ENCODE measurements at places on chromosomes 5 and 9.

DNA sequence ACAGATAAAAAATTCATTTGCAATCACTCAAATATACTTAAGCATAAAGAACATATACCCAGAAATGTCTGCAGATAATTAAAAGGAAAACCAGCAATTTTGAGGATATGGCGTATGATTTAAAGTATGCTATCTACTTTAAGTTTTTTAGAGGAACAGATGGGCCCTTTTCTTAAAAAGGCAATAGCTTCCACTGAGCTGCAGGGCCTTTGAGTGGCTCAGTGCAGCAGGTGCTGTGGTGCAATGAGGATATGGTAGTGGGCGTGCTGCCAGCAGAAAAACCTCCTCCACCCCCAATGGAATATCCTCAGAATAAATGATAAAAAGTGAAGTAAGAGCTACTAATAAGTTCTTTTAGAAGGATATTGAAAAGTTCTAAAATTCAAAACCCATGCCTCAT is 814.5 kb downstream of the MTRR start:
- peak; percentile 7 for DNase-seq

DNA sequence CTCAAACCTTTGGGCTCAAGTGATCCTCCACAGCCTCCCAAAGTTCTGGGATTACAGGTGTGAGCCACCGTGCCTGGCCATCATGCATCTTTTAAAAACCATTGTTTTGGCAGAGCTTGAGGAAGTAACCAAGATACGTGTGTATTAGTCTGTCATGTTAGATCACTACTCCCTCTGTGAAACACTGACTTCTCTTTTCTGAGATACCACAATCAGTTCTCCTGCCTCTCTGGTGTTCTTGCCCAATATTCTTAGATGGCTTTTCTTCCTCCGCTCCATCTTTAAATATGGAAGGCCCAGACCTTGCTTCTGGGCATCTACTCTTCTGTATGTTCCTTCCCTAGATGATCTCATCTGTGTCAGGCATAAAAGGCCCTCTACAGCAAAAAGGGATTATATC is 14.2 kb upstream of the CCNB1 start:
- no peak for DNase-seq

- no peak for DNase-seq
These were observed 37.8 kb downstream of the ICE1 start for GRCh38 chr5:5460311-5460710.

- no peak for DNase-seq
These were observed 43.6 kb upstream of the RAD23B start for GRCh38 chr9:107239474-107239873.

GRCh38 chr5:102218159-102218558 is 77.9 kb downstream of the SLCO4C1 start:
- DNase-seq = no peak

DNA sequence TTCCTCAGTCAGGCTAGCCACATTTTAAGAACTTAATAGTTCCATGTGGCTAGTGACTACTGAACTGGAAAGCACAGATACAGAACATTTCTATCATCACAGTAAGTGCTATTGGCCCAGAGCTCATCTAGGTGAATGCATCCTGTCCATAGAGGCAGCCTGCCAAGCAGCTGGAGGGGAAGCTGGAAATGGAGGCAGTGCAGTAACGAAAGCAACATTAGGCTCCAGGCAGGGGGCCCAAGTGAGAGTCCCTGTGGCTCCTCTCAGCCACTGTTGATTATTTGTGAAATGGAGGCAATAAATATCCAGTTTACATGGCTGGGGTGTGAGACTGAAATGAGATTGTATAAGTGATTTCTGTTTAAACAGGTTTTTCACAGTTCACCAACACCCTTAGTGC is 227.2 kb upstream of the KLF9 start:
- DNase-seq = no peak

DNA sequence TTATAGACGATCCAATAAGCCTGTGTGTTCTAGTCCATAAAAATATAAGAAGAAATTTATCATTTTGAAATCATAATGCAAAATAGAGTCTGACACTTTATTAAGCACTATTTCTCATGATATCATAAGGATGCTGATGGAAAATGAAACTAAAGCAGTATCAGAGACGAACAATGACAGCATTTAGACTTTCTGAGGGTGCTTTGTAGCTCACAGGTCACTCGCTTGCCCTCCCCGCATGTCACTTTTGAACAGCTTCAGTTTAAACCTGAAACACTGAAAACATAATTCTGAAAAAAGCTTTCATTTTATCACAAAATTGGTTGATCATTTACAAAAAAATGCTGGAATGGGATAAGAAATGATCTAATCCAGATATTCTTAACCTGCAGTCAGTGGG is 247.1 kb downstream of the EBF1 start:
- no peak for DNase-seq
